ENCODE measurements at places on chromosomes 13 and 19.

DNA sequence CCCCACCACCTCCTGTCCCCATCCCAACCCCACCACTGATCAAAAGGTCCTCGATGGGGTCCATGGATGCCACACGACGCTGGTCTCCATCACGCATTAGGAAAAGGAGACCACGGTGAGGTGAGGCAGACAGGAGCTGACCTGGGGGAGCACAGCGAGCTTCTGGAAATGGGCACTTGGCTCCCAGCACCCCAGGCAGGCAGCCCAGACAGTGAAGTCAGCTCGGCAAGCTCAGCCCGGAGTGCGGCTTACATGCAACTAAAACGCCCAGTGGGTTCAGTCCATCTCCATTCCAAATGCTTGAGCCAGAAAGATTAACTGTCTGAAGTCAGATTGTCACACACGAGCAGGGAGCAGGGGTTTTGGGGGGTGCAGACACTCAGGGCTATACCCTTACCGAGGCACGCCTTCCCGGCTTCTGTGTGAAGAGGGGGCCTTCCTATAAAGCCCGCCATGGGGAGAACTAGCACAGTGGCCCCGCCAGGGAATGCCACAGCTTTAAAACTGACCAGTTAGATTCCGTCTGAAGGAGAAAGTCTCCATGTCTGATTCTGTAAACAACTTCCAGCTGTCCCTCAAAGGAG is 79.4 kb downstream of the SPACA7 start:
- no peak for DNase-seq

DNA sequence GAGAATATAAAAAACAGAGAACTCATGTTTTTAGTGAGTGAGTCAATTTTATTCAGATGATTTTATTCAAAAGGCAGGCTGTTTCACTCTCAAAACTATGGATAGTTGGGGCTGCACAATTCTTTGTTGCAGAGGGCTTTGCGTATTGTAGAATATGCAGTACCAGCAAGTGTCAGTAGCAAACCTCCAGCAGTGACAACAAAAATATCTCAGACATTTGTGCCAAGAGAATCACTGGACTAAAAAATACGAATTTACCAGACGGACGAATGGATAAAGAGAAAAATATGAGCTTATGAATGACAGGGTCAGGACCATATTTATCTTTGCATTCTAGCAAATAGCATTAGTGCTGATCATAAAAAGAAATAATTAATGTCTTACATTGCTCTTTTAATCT is 359.1 kb downstream of the FGF14 start:
- DNase-seq = no peak

GRCh38 chr19:56091751-56092546 is 29.1 kb downstream of the ZNF787 start:
- no peak for DNase-seq

- no peak for DNase-seq
Measured at GRCh38 chr13:32001154-32001768, 30.3 kb upstream of the FRY start.

DNA sequence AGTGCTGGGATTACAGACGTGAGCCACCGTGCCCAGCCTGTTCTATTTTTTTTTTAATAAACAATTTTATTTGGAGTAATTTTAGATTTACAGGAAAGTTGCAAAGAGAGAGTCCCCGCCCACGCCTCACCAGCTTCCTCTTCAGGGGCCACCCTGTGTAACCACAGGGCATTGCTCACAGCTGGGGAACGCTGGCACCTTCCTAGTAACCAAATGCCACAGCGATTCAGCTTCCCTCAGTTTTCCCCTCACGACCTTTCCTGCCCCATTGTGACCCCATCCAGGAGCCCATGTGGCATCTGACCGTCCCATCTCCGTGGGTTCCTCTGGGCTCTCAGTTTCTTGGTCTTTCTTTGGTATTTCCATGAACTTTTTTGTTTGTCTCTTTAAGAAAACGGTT is 83.9 kb downstream of the GNG7 start:
- DNase-seq = peak; percentile 76

GRCh38 chr19:4326837-4327251 is 11.8 kb downstream of the STAP2 start:
- DNase-seq = no peak

DNA sequence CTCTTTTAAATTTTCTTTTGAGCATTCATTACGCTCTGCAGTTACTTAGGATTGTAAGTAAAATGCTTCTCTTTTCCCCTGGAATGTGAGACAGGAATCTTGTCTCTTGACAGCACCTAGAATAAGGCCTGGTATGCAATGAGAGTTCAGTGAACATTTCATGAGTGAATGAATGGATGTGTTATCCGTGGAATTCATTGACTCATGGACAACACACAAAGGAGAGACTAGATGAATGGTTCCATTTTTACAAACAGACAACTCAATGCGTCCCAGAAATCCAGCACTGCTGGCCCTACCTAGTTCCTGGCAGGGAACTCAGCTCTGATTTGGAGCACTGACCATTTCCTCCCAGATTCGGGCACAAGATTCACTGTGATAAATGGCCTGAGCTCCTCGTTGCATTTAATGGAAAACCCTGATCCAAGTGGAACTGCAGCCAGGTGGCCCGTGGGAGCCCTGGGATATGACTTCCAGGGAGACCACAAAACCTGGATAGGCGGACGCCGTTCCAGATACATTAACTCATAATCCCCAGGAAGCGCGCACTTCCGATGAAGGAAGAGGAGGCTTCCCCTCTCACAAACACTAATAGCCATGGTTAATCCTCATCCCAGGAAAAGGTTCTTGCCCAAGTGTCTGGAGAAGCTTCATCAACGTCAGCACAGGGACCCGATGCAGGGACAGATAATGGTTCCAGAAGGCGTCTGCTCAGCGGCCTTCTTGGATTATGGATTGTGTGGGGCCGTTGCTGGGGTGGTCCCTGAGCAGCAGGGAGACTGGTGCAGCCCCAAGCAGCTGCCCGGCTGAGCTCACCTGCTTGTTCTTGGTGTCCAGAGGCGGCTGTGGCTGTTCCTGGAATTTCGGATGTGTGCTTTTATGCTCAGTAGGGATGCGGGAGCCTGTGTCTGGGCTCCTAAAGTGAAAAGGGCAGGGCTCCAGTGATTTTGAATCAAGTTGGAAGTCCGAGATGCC is 211.1 kb upstream of the TSHZ3 start:
- DNase-seq = no peak

DNA sequence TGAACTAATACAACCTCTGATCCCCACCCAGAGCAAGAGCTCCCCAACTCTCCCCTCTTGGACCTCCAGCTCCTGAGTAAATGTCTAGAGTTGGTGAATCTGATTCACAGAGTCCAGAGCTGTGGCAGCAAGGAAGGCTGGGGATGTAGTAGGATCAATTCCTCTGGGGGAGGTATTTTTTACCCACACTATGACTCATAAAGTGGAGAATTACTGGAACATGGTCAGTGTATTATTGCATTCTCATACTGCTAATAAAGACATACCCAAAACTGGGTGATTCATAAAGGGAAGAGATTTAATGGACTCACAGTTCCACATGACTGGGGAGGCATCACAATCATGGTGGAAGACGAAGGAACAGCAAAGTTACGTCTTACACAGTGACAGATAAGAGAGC is 496.7 kb downstream of the EFNB2 start:
- DNase-seq = no peak

GRCh38 chr13:70604448-70604847 is 496.2 kb upstream of the KLHL1 start:
- DNase-seq = no peak

GRCh38 chr19:50362656-50363424 is 2.6 kb downstream of the NAPSA start:
- no peak for DNase-seq

DNA sequence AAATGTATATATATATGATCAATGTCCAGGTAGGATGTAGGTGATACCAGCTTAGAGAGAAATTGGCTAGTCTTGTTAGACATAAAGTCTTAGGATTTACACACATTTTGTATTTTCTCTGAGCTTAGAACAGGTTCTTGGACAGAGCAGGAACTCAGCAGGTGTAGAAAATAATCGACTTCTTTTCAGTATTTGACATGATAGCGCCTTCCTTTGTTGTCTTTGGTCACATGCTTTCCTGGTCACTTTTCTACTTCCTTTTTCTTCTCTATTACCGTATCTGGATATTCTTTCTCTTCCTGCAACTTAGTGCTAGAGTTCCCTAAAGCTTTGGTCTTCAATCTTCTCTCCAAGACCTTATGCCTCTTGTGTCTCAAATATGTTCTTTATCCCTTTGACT is 107.4 kb downstream of the LRCH1 start:
- DNase-seq = no peak

DNA sequence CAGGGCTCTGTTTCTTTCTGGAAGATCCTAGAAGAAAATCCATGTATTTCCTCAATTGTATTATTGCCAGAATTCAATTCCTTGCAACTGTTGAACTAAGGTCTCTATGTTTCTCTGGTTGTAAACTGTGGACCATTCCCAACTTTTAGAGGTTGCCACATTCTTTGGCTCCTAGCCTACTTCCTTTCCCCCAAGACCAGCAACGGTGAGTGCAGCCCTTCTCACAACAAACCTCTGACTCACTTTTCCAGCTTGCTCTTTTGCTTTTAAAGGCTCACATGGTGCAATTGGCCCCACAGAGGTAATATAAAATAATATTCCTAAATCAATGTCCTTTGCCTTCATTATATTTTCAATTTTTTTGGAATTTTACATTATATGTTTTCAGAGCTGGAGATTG is 371.3 kb downstream of the SLITRK5 start:
- no peak for DNase-seq

- DNase-seq = no peak
Measured at GRCh38 chr13:99506634-99507033, 5.4 kb downstream of the TM9SF2 start.

DNA sequence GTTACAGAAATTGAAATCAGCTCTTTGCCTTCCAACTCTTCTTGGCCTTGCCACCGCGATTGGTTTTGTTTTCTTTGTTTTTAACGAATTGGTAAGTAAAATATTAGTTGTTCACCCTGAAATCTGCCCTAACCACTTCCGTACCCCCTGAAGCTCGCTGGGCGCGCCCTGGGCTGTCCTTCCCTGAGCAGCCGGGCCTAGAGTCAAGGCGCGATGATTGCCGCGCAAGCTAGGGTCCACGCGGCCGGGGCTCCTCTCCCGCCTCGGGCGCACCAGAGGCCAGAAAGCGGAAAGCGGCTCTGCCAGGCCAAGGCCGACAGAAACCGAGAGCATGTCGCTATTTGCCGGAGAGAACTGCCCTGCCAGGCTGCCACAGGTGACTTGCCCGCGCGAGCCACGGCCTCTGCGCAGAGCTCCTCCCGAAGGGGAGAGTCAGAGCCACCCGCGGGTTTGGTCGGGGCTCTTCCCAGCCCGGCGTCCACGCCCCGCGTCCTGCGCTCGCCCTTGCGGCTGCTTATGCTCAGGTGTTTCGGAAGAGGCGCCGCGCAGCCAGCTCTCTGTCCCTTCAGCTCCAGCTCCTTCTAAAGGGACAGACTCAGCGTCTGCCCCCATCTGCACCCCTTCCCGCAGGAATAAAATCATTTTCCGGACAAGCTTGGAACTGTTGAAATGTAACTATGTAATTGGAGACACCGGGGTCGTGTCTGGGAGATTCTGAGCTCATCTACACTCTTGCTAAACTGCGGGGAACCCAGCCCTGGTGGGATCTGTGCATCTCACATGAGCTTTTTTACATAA is 6.6 kb upstream of the CDX2 start:
- no peak for DNase-seq

DNA sequence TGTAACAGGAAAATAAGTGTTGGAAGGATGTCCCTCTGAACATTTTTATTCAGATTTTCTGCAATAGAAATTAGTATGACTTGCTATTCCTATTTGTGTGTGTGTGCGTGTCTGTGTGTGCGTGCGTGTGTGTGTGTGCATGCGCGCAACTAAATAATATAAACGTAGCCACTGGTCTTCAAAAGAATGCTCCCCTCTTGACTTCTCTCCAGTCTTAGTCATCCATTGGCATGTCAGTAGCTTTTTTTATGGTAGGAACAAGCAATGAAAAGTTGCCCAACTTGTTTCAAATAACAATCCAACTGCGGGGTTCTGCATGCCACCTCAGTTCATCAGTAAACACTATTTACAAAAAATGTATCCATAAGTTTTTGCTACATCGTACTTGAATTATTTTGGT is 249.6 kb downstream of the GPC6 start:
- DNase-seq = no peak

- no peak for DNase-seq
Measured at GRCh38 chr13:45529758-45530157, 65.0 kb downstream of the COG3 start.

DNA sequence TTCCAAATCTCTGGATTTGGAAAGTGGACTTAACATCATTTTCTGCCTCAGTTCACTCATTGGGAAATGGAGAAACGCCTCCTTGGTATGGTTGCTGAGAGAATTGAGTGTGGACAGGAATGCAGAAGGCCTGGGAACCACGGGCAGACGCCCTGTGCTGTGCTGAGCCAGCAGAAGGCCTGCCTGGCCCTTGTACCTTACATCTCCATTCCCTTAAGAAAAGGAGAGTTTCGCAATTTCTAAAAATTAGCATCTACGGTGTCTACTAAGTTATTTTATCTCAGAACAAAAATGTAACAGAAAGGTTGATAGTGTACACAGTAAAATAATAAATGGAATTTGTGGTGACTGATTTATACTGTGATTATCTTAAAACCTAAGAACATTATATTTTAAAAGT is 78.7 kb downstream of the IPO5 start:
- no peak for DNase-seq

GRCh38 chr13:32246468-32246867 is 68.7 kb downstream of the ZAR1L start:
- DNase-seq = peak; percentile 32

DNA sequence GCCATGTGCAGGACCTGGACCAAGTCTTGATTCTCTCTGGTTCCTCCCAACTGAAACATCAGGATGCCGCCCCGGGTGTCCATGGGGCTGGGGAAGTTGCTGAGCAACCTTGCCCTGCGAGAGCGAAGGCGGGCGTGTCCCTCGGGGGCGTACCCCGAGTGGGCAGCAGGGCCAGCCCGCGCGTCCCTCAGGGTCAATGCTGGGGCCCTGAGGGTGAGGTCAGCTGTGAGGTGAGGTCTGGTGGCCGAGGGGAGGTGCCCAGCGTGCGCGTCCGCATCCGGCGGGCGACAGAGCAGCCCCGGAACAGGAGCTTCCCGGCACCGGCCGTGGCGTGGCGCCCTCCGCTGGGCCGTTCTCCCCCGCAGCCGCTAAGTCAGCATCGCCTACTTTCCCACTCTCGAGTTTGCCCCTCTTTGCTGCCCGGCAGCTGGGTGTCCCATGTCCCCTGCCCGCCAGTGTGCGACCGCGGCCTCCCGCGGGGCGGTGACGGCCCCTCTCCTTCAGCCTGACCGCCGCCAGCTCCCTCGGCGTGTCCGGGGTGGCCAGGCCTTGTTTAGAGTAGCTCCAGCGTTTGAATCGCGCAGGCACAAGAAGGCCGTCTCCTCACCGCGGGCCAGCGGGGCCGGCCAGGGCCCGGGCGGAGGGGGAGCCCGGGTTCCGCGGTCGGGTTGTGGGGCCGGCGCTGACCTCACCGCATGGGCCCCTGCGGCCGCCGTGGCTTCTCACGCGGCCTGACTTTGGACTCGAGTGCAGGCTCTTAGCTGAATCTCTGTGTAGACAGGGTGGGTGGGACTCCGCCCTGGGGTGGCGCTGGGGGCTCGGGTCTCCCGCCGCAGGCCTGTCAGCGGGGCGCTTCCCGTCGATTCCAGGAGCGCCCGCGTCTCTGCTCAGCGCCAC is 33.0 kb downstream of the GJA3 start:
- DNase-seq = no peak

GRCh38 chr19:7200736-7201135 is 93.5 kb downstream of the INSR start:
- DNase-seq = no peak

- DNase-seq = no peak
Measured at GRCh38 chr13:78084401-78084800, 165.8 kb upstream of the EDNRB start.
